Inflammatory macrophage treated with lipopolysaccharide for 4 hours (primary cell): ENCODE measurements at places on chromosomes 5 and 9.
A peak's percentile ranks its signal among the peaks of the same experiment; 100 is the strongest.

DNA sequence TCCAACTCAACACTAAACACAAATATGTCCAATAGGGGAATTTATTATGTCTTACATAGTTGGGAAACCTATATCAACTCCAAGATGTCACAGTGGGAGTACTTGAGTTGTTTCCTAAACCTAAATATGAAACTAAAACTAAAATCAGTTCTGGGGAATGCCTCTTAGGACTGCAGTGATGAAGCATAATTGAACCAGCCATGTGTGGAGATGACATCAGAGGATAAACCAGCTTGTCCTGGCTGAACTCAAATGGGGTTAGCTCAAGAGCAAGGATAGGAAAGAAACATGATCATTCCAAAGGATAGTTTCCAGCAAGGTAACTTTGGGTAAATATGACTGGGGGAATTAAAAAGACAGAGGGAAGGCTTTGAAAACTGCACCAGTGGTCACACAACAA, 88.9 kb upstream of the PLPPR1 start:
- DNase-seq = peak; percentile 32

DNA sequence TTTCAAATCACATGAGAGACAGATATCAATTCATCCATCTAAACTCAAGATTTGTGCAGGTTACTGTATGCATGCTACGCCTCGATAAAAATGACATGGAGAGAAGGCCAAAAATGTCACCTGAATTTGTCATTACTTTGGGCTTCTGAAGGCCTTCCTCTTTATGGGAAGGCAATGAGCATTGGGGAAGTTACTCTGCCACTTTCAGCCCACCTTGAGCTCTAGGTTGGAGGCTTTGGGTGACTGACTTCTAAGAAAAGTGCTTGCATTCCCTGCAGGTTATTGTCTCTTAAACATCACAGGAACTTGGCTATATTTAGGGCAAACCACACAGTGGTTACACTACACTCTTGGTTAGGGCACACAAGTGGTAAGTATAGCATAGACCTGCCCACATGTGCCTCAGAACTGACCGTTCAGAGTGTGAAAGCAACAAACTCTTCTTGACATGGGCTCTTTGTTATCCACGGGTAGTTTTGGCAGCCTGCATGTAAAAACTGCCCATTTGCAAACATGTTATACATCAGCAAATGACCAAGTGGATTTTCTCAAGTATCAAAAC, 169.5 kb downstream of the ZNF608 start:
- DNase-seq = no peak

GRCh38 chr9:95096807-95097206, 220.7 kb downstream of the FANCC start:
- DNase-seq = no peak

DNA sequence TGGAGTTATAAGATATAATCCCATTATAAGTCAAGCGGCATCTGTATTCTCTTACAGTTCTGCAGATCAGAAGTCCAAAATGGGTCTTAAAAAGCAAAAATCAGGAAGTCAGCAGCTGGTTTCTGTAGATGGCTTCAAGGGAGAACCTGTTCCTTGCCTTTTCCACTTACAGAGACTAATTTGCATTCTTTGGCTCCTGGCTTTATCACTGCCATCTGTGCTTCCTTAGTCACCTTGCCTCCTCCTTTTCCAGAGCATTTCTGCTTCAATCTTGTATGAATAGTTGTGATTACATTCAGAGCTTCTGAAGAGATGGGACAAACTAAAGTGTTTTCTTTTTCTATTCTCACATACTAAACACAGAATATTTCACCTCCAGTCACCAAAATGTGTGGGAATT, 647.3 kb upstream of the GRAMD2B start:
- DNase-seq = no peak

DNA sequence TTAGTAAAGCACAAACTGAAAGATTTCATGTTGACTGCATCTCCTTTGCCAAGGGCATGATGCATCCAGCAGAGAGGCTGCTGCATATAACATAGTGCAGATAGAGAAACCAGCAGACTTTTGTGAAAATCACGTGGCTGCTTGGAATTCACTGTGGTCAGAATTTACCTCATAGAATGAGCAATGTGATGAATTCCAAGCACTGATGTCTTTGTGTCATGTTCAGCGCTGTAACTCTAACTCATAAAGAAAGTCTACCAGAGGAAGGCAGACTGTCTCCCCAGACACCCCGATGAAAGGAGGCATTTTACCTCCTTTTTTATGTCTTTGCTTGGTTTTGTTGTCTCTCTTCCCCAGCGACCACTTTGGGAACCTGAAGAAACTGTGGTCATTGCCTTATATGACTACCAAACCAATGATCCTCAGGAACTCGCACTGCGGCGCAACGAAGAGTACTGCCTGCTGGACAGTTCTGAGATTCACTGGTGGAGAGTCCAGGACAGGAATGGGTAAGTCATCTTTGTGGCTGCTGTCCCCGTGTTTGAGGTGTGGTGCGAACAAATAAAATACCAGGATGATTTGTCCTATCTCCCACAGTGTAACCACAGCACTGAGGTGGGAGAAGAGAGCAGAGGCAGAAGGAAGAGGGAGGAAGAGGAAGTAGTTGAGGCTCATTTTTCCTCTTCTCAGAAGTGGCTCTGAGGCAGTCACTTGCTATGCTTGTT, 42.0 kb downstream of the ITK start:
- peak; percentile 10 for DNase-seq

GRCh38 chr5:54379590-54379989, 69.2 kb upstream of the ARL15 start:
- no peak for DNase-seq

DNA sequence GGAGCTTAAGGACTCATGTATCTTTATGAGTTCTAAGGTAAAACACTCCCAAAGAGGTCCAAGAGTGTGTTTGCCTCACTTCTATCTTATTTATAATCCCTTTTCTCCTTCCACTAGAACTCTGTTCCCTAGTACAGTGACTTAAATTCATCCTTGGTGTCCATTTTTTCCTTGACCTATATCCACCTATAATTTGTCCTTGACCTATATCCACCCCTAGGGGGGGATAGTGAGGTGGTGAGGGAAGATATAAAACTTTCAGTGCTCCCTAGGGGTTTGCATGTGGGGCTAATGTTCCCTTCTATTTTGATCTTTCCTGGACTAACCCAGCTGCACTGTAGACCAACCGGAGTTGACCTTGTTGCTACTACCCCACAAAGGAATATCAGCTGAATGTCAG, 83.5 kb upstream of the GNAQ start:
- peak; percentile 29 for DNase-seq

DNA sequence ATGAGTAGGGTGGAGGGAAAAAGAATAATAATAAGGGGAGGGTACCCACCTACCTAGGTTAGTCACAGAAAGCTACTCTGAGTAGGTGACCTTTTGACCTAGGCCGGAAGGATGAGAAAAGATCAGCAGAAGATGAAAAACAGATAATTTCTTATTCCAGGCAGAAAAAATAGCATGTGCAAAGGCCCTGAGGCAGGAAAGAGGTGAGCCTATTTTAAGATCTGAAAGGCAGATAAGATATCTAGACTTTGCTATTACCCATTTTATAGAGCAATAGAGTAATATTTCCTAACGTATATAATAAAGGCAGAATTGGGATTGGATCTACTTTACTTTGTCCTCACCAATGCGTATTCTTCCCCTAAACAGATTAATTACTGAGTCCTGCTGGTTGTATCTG, 393.9 kb upstream of the MPDZ start:
- DNase-seq = no peak

DNA sequence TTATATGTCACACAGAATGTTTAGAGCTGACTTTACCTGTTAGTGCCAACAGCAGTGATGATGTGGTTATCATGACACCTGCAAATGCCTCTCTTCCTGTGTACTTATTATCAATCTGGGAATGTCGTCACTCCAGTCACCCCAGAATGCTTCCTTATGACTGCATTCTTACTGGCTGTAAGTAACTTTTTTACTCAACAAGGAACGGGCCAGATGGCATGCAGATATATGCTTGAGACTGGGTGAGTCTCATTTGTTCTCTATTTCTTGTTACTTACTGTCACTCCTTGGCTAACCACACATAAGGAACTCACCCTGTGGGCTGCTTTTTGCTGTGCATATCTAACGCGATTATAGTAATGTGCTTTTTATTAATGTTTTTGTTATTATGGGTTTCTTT, 385.5 kb upstream of the MEF2C start:
- DNase-seq = peak; percentile 37

- DNase-seq = no peak
These were observed 76.2 kb downstream of the STK10 start for GRCh38 chr5:172111852-172112225.

- no peak for DNase-seq
These were observed 803 bp downstream of the GARIN3 start for GRCh38 chr5:157165261-157165660.

DNA sequence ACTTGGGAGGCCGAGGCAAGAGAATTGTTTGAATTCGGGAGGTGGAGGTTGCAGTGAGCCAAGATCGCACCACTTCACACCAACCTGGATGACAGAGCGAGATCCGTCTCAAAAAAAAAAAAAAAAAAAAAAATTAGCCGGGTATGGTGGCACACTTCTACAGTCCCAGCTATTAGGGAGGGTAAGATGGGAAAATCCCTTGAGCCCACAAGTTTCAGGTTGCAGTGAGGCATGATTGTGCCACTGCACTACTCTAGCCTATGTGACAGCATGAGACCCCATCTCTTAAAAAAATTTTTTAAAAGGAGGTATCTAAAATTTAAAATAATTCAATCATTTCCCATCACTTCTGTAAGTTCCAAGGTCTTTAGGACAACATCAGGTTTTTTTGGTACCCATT, 26.0 kb downstream of the PSIP1 start:
- no peak for DNase-seq

DNA sequence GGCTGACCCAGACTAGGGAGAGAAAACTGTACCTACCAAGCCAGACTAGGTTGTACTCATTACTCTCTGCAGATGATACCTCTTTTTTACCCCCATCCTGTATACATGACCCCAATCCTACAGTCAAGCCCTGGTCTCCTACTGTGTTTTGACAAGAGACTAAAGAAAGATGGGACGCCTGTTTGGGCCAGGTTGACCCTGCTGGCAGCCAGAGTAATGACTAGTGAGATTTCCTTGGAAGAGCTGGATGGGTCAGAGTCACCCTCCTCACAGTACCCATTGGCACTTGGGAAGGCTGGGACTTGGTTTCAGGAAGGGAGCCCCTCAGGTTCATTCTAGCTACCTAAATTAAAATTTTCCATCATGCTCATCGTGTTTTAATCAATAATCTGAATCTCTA, 89.7 kb upstream of the NR4A3 start:
- DNase-seq = no peak

DNA sequence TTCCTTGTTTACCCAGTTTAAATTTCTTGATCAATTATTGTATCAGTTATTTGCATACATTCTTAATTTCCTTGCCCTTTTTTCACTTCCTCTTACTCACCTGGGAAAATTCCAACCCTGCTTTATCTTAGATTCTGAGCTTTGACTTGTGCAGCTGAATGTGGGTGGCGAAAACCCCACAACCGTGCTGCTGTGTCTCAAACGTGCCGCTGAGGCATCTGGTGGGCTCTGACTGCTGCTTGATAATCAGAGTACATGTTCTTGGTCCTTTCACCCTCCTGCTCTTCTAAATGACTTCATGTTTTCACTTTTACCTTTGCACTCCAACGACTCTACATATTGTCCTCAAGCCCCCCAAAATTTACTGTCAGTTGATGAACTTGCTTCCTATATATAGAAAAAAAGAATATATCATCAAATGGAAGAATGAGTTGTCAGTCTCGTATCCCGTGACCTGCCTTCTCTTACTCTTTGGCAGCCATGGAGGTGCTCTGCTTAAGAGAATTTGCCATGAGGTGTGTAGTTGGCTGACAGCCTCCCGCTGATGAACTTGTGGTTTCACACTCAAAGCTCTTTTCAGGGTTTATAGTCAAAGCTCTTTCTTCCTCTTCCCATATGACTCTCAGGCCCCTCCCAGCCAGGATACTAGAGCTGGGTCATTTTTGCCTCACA, 14.0 kb upstream of the JAK2 start:
- DNase-seq = peak; percentile 61

- DNase-seq = no peak
These were observed 37.3 kb upstream of the FUBP3 start for GRCh38 chr9:130542038-130542437.
